ENCODE measurements at places on chromosomes 6 and 20. TPM values are rescaled to one million over a fixed set of nuclear protein-coding genes. Genes with fewer than 3 reads are reported as not detected.

DNA sequence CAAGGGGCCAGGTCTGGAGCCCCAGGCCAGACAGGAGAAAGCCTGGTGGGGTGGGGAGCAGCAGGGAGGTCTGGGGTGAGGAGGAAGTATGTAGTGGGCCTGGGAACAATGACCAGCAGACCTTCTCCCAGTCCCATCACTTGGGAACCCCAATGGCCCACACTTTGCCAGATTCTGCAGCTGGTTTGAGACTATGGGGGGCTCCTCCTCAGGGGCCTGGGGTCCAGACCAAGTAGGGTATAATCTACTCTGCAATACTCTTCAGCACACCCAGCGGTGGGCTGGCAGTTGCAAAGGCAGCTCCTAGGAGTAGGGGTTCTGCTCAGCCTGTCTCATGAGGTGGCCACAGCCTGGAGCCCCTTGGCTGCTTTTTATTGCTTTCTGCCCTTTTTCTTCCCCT is 52.8 kb downstream of the NPEPL1 start:
- DNase-seq: no peak

TCFL5 gene
- total RNA-seq: 30.7 TPM

CST9L gene
- total RNA-seq: not detected

DNA sequence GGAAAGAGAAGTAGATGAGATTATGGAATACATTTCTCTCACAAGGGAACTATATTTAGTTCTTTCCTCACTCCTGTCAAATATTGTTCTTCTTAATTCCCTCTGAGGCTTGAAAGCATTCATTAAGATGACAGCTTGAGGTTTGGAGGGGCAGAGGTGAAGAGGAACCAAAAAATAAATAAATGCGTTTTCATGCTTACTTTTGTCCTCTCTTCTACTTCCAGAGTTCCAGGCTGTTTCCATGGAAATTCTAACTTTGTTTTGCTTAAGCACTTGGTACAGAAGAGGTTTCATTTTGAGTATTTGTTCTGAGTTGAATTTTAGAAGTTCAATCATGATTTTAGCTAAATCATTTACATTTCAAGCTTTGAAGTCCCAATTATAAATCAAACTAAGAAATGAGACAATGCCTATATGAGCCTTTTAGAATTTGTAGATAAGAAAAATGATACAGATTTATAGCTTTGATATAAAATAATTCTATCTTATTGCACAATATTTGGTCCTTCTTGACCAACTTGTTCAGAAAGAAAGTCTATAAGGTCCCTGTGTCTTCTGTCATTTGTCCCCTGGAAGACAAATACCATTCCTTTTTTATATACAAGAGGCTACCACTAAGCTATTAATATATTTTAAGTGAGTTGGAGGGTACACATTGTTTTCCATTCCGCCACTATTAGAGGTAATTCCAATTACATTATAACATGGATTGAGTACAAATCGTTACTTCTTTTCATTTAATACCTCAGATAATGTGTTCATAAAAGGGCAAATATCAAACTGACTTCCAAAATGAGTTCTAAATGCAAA is 16.3 kb downstream of the RBM24 start:
- DNase-seq: no peak

ADAM33 gene
- total RNA-seq: 15.5 TPM

- no peak for DNase-seq
These were observed 167.8 kb downstream of the JARID2 start for GRCh38 chr6:15413466-15414234.

DNA sequence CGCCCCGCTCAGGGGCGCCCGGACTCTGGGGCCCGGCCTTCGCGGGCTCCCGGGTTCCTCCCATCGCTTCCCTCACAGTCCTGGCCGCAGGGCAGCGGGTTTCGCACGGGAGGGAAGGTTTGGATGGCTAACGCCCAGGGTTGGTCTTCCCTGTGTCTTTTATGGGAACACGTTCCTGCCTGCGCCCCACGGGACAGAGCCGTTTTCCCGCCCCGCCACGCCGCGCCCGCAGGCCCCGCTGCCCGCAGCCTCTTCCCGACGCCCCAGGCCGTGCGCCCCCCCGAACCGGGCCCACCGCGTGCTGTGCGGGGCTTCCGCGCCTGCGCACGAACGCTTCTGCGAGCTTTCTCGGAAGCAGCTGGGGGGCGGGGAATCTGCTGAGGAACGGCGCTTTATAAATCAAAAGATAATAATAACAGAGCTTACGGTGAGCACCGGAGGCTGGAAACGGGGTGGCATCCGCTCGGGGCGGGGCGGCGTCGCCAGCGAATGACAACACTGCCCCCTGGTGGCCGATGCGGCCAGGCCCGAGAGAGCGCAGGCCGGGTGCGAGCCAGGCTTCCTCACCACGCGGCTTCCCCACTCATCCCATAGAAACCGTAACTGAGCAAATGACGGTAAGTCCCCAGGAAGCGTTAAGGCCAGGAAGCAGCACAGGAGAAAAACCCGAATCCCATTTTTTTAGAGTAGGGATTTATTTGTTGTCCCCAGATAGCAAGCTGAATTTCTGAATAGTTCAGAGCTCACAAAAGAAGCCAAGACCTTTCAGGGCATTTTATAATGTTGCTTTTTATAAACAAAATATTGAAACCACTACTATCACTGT is 116.4 kb downstream of the MYLK4 start:
- peak; percentile 86 for DNase-seq

GRCh38 chr6:163583558-163583957 is 169.0 kb downstream of the QKI start:
- no peak for DNase-seq

DNA sequence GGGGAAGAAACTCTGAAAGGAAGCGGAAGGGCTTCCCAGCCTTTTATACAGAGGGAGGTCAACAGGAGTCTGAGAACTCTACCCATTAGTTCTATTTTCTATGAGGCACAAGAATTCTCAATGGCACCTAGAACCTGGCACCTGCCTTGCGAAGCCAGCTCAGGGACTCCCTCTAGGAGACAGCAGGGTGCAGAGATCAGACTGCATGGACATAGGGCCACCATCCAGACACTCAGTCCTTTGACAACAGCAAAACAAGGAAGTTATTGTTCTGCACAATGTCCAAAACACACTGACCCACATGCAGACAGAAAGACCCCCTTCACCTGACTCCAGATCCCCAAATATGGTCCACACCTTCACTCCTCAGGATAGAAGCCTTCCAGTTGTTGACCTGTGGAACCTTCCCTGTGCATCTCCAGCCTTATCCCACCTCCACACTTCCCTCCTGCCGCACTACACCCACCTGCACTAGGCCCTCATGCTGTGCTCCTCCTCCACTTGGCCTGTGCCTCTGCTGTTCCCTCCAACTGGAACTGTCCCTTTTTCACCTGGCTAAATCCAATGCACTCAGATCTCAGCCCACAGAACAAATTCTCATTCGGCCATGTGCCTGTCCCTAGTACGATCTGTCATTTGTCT is 27.8 kb downstream of the ACSS1 start:
- no peak for DNase-seq

DNA sequence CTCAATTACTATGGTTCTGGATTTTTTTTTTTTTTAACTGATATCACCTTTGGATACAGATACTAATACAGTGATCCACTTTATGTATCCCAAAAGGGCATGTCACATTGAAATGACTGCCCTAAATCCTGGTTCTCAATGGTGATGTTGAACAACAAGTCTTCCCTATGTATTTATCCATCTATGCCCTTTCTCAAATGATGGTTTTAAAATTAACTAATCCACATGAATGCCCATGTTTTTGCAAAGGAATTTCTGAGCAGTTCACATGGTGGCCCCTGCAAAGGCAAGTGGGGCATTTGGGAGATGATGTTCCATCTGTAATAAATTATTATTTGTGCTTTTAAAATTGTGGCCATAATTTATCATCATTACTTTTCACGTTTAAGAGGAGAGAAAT is 2.7 kb downstream of the ADGRB3 start:
- DNase-seq: no peak

POPDC3 gene
- total RNA-seq: 22.4 TPM

POM121L2 gene
- total RNA-seq: 0.23 TPM

- no peak for DNase-seq
These were observed 188.7 kb upstream of the GMDS start for GRCh38 chr6:2434116-2434515.

GRCh38 chr6:136446145-136446544 is 104.1 kb downstream of the MAP7 start:
- no peak for DNase-seq

CFAP61 gene
- total RNA-seq: 16.1 TPM

DNA sequence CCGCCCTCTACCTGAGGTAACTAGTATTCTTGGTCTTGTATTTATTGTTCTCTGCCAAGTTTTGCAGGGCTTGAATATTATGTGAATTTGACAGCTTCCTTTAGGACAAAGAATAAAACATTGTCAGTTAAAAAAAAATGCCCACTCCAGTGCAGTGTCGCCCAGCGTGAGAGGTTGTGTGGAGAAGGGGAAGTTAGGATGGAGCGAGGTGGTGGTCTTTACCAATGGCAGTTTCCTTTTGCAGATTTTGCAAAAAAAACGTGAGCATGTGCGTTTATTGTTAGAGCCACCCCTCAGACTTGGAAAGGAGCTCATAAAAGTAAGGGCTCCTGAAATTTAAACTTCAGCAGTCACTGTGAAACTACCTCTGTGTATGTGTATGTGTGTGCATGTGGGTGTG is 28.3 kb downstream of the UST start:
- no peak for DNase-seq

DNA sequence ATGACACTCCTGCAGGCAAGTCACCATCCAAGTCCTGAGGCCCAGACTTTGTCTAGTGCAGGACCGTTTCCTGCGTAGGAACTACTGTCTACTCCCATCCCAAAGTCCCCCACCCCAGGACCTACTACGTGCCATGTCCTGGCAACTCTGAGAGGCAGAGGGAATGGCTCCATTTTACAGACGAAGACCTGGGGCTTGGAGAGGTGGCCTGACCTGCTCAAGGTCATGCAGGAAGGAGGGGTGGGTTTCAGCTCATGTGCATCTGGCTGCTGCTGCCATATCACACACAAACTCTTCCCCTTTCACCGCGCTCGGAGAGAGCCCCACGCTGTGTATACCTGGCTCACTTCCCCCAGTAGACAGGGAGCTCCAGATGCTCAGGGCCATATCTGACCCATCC is 1.2 kb upstream of the NOL4L start:
- no peak for DNase-seq

TSBP1 gene
- not detected for total RNA-seq

DNA sequence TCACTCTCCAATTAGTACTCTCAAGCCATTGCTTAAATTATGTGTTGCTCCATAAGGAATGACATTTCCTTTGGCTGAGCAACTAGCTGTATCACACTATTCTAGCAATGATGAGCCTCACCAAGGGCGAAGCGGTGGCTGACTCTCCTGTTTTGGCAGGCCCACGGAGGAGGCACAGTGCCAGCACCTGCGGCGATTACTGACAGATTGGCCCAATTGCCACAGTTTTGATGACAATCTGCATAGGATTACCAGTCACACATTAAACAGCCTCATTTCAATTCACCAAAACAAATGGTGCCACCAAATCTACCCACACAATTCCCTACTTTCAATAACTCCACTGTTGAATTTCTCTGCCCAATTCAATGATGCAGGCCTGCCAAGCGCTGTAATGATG is 286.9 kb downstream of the PTPRK start:
- no peak for DNase-seq

DNA sequence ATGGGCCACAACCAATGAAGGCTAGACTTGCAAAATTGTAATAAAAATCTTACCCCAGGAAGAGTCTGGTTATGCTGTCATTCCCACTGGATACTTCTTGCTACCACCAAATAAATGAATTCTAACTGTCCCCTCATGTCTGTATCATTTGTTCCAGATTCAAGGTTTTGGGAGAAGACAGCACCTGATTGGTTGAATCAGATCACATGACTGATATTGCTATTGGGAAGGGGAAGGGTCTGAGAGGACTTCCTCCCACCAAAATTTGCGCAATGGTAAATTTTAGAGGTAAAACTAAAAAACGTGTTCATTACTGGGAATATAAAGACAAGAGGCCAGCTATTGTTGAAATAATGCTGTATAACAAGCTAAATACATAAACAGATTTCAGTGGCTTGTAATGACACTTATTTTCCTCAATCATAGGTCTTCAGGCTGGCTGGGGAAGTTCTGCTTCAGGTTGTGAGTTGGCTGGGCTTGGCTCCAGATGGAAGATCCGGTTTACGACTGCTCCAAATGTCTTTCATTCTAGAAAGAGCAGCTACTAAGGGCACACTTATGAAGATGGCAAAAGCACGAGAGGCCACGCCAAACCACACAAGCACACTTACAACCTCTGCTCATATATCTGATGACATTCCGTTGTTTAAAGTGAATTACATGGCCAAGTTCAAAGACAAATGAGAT is 27.1 kb upstream of the TASP1 start:
- DNase-seq: no peak

RIPOR2 gene
- 38.6 TPM for total RNA-seq

SALL4 gene
- total RNA-seq: 0.12 TPM

DNA sequence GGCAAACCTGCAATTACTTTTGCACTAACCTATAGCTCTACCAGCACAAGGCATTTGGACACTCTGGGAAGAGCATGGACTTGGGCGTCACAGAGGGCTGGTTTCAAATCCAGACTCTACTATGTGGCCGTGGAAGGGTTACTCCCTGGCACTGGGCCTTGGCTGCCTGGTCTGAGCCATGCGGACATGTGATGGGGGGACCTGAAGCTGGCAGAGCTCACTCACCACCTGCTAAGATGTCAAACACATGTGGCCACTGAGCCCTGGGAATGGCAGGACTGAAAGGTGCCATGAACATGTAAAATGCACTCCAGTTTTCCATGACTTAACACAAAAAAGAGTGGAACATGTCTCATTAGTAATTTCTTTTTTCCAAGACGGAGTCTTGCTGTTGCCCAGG is 23.7 kb downstream of the VSTM2L start:
- DNase-seq: no peak

NDUFAF4 gene
- total RNA-seq: 53.2 TPM

ISM1 gene
- 0.50 TPM for total RNA-seq

- DNase-seq: no peak
These were observed 17.0 kb downstream of the TFAP2A start for GRCh38 chr6:10397756-10398445.

GRCh38 chr6:130282234-130282995 is 59.7 kb upstream of the SAMD3 start:
- no peak for DNase-seq

DNA sequence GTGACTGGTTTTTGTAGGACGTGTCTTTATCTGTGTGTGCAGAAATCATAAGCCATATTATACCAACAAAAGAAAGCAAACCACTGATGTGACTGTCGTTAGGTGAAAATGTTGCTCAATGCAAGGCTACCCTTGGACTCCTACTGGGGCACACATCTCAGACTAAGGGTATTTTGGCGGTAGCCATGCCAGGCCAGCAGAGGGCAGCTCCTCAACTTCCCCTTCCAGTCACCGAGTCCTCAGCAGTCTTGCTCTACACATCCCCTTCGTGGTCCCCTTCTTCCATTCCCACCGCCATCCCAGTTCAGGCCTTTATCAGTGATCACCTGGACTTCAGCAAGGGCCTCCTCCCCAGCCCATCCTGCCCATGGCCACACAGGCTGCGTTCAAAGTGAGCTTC is 113.7 kb upstream of the GGTLC1 start:
- no peak for DNase-seq

DLL1 gene
- 13.9 TPM for total RNA-seq

All from dorsolateral prefrontal cortex (tissue), 122 donors.